ENCODE measurements at places on chromosomes 2 and 18.

DNA sequence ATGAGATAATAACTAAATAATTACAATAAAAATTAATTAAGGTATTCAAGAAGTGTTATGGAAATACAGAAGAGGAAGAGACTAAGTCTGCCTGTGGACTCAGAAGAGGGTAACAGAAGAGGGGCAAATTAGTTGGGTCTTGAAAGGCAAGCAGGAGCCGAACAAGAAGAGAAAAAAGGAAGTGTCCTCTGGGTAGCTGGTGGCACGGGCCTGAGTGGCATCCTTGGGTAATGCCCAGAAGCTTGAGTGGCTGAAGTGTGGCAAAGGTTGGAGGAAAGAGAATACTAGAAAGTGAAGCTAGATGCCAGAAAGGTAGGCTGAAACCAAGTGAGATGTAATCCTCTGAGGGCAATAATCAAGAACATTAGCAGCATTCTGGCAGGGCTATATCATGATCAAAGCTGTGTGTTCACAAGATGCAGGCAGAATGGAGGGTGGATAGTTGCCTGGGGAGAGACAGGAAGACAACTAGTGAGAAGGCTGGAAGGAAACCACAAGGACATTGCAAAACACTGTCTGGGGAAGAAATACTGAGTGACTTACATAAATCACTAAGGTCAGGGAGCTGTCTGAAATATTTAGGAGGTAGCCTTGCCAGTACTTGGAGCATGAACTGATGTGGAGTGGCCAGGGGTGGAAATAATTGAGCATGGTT lies 16.2 kb downstream of the DOCK10 start:
- DNase-seq: no peak

DNA sequence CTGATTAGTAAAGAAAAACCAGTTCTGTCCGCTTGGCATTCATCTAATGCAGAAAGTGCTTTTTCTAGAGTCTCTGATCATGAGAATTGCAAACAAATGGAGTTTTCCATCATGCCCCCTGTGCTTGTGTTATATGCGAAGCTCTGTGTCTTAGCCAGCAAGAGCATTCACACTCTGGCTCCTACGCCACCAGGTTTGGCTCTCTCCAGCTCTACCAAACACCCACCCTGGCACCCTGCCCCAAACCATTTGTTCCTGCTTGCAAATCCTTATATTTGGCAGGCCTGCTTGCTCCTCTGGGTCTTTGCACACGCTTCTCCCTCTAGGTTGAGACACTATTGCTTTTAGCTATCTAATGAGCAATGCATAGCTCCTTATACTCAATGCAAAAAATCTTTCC lies 204.1 kb upstream of the CYRIA start:
- DNase-seq: no peak

DNA sequence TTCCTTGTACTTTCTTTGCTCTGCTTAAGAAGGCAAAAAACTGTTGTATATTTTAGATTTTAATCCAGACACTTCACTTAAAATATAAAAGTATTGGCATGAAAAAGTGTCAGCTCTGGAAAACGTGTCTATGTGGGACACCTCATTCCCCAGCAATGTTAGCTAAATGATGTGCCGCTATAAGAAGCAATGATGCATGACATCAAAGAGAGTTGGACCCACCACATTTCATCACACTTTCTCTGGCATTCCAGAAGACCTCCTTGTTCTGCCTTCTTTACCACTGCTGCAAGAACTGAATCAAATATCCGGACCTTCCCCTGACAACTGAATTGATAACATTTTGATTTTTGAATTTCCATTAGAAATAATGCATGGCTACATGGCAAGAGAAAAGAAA lies 242.4 kb upstream of the TANK start:
- DNase-seq: no peak

DNA sequence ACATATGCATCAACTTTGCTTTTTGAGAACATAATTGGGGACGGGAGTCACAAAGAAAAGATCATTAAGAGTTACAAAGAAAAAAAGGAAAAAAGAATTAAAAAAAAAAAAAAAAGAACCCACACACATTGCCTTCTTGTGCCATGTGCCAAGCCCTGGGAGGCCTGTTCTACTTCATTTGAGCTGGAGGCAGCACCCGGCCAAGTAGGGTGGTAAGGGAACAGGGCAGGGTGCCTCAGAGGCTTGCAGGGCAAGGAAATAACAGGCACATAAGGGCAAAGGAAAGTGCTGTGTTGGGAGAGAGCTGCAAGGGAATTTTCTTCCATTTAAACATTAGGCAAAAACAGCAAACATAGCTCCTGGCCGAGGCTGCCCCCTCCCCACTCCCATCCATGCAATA lies 418.0 kb downstream of the TMEM182 start:
- DNase-seq: no peak

- DNase-seq: no peak
These were observed 51.0 kb downstream of the TSHZ1 start for GRCh38 chr18:75261430-75262223.

All from stimulated activated CD4-positive, alpha-beta T cell treated with anti-CD3 and anti-CD28 coated beads, Interleukin-2, amount 100 ng/mL, for 4 hours (primary cell).